ENCODE measurements at places on chromosomes 6 and 20. TPM values are rescaled to one million over a fixed set of nuclear protein-coding genes. Genes with fewer than 3 reads are reported as not detected.

The MYB gene
- 8.4 TPM for total RNA-seq

DNA sequence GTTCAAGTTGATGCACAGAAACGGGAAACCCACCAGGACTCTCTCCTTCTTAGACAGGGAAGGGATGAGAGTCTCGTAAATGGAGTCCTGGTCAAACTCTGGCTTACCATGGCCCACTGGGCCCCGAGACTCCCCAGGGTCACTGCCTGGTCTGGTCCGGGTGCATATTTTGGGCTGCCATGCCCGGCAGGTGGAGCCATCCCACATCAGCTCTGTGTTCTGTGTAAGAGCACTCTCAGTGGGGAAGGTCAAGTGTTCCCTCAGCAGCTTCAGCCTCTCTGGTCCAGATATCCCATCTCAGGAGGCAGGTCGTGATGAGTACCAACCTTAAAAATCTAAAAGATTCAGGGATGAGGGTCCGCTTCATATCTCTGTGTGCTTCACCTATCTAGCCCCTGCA, 138.8 kb downstream of the EDN3 start:
- no peak for DNase-seq

The MROH8 gene
- 2.0 TPM for total RNA-seq

The SLC17A3 gene
- total RNA-seq = 0.23 TPM

DNA sequence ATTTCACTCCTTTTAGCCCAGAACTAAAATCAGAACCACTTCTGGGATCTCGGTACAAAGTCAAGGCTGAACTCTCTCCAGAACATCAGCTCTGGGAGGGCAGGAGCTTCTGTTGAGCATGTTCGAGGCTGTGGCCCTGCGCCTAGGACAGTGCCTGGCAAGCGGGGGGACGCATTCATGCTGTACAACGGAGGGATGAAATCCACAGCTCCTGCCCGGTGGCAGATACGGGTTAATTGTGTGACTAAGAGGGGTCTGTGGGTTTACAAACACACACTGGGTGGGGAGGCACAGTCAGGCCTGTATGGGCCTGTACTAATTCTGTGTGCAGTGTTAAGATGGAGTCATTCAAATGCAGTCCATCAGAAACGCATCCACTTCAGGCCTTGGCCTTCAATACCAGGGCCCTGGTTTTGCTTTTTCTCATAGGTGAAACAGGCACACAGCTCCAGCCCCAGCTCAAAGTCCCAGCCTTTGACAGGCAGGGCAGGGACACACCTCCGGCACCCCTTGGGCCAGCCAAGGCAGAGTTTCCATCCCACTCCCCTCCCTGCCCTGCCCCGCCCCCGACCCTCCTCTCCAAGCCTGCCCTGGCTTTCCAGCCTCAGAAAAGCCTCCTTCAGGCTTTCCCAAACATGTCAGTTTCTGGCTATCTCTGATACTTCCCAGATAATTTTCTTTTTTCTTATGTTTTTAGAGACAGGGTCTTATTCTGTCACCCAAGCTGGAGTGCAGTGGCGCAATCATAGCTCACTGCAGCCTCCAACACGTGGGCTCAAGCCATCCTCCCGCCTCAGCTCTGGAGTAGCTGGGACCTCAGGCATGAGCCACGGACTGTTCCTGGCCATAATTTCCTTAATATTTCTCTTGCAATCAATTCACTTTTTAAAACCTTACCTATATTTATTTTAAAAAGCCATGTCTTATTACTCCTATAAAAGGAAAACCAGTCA, 109.8 kb downstream of the SULF2 start:
- no peak for DNase-seq

DNA sequence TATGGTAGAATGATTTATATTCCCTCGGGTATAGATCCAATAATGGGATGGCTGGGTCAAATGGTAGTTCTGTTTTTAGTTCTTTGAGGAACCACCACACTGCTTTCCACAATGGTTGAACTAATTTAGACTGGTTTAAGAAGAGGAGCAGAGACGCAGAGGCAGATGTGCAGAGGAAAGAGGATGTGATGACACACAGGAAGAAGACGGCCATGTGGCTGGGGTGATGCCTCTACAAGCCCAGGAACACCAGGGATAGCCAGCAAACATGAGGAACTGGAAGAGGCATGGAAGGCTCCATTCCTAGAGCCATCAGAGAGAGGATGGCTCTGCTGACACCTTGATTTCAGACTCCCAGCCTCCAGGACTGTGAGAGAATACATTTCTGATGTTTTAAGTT, 218.3 kb upstream of the DTNBP1 start:
- DNase-seq = no peak

Measured in activated naive CD8-positive, alpha-beta T cell treated with anti-CD3 and anti-CD28 coated beads, Interleukin-2, amount 10 ng/mL, durations not matched to agents 7 days and 5 days (primary cell).